Activated naive CD4-positive, alpha-beta T cell treated with anti-CD3 and anti-CD28 coated beads, Interleukin-2, amount 50 U/mL, for 72 hours (primary cell): ENCODE measurements at places on chromosomes 6 and 20. TPM values are rescaled to one million over a fixed set of nuclear protein-coding genes. Genes with fewer than 3 reads are reported as not detected.

DNA sequence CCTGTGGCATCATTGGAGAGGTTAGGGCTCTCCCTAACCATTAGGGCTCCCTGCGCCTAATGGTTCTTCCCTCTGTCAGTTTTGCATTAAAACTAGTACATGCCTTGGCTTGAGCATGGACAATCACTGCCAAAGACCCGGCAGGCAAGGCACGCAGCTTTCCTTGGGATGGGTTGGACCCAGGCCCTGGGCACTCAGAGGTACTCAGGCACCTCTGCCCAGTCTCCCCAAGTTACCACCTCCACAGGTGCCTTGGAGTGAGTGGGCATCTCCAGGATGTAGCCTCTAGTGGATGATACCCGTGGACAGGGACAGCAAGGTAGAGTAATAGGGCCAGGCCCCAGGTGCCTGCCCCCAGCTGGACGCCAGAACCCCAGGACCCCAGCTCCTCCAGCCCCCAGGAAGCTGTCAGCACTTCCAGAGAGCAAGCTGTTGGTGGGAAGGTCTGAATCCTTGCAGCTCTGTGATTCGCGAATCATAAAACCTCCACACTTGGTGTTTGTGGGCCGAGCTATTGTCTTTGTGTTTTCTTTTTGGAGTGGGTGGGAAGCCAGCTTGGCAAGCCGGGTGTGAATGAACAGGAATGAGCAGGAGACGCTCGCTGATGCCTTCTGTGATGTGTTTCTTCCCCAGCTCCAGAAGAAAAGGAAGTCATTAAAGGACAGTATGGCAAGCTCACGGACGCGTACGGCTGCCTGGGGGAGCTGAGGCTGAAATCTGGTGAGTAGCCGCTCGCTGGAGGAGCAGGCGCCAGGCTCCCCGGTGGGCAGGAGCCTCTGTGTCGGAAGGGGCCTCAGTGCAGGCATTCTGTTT, 35.1 kb downstream of the SYNJ2 start:
- no peak for DNase-seq

DNA sequence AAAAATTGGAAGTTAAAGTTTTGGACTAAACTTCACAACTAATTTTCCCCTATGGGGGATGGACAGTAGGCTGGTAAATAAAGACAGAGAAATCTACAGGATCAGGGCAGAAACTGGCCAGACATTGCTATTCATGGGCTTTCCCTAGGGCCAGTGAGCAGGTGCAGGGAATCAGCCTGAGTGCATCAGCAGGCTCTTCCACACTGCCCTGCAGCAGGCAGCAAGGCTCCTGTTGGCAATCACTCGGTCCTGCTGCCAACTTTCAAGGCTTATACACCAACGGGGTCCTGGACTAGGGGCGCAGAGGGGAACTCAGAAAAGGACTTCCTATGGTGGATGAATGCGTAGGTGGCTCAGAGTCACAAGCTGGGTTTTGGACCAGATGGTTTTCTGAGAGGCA, 59.8 kb upstream of the NHSL1 start:
- no peak for DNase-seq

GRCh38 chr20:33680686-33681085, 5.5 kb downstream of the E2F1 start:
- DNase-seq, result no peak

DNA sequence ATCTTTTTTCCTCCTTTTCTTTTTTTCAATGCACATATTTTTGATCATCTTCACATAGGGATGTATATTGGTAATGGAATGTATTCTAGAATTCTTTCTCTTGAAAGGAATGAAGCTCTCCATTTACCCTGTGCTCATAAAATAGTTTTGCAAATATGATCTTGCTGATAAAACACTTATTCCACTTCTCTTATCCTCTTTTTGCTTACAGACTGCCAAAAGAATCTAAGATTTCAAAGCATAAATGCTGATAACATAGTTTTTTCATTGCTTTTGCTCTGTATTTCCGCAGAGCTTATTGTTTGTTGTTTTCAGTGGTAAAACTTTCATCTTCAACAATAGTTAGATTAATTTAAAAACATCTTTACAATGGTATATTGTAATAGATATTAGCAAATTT, 350.5 kb downstream of the PAX1 start:
- no peak for DNase-seq

- DNase-seq, result no peak
These were observed 50.4 kb downstream of the MAP3K7 start for GRCh38 chr6:90536520-90536919.

- DNase-seq, result no peak
These were observed 435.0 kb downstream of the HAO1 start for GRCh38 chr20:7505152-7505834.

Gene HTR1E
- not detected for total RNA-seq

Gene KCNB1
- not detected for total RNA-seq
